ENCODE measurements at places on chromosomes 7 and 10.

- no peak for DNase-seq
These were observed 68.1 kb upstream of the RNF148 start for GRCh38 chr7:122770686-122771335.

DNA sequence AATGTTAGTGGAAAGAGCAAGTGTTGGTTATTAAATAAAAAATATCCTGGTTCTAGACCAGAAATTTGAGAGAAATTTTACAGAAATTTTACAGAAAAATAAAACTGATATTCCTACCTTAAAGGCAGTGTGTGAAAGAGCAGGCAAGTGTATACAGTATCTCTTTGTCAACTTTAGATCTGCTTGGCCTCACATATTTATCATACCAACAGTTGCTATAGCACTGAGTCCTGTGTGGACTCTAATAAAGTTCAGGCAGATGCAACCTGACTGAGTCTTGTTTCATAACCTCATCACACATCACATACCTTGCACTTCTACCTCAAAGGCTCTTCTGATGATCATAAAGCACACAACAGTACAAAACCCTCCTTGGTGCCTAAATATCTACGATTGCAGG is 552.4 kb upstream of the PCDH15 start:
- DNase-seq = no peak

- DNase-seq = no peak
These were observed 33.7 kb downstream of the RBM28 start for GRCh38 chr7:128309976-128310375.

GRCh38 chr7:142548978-142549377 is 200.3 kb upstream of the PRSS1 start:
- no peak for DNase-seq

DNA sequence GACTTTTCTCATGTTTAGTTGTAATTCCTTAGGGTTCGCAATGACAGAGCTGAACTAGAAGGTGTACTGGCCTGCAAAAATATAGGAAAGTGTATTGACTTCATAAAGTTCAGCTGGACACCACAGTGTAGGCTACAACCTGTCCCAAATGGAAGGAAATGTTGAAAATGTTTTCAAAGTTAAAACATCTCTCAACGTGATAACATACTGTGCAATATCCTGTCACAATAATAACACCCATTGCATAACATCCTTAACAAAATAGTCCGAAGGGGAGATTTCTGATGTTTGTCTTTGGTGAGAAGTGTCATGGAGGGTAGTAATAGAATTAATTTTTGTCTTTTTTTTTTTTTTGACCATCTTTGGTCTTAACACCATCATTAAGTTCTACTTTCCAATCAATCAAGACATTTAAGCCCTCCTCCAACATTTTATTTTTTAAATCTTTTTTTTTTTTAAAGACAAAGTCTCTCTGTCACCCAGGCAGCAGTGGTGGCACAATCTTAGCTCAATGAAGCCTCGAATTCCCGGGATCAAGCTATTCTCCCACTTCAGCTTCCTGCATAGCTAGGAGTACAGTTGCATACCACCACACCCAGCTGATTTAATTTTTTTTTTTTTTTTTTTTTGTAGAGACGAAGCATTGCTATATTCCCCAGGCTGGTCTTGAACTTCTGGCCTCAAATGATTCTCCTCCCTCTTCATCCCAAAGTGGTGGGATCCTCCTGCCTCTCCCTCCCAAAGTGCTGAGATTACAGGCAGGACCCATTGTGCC is 45.7 kb downstream of the DYNC1I1 start:
- no peak for DNase-seq

DNA sequence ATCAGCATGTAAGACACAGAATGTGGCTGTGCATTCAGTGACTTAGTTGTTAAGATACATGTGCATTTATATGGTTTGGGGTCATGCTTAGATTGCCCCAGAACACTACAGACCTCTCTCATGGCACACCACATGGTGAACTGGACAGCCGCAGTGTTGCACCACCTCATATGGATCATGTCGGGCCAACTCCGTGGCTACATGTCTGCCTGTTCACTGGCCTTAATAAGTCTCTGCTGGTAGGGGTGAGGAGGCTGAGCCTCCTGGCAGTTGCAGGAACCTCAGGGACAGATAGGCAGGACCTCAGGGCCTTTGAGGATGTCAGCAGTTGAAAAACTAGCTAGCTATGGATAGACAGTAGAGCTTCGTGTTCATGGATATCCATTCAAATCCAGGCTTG is 751.0 kb downstream of the GRID1 start:
- DNase-seq = no peak

DNA sequence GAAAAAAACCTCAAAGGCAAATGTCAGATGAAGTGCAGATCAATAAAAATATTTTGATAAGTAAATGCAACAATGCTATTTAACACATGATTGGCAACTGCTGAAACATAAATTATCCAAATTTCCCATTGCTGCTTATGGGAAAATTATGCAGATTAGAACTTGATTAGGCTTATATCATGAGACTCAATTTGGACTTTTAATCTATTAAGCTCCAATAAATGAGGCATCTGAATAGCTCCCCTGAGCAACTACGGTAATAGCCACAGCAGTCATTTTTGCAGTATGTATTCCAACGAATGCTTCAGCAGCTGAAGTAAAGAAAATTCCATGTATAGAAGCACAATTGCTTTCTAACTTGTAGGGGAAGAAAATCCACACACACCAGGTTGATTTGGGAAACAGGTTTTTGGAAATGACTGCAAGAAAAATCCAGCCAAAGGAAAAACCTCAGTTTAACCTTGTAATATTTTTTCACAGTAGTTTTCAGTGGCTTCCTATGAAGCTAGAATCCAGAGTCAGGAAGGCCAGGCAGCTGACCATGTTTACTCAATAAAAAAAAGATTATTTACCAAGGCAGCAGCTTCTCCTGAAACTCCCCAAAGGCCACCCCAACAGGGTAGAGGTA is 716.1 kb downstream of the KCNMA1 start:
- no peak for DNase-seq

DNA sequence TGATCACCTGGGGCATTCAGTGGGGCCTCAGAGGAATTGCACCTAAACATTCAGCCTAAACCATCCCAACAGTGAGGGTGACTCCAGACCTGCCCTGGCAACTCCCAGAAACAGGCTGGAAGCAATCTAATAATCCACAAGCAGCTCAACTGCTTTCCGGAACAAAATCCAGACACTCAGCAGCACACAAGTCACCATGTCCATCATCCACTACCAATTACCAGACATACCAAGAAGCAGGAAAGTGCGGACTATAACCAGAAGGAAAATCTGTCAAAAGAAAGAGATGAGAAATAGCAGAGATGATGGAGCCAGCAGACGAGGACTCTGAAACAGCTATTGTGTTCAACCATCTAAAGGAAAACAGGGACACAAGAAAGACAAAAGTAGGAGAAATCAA is 342.6 kb upstream of the ZMIZ1 start:
- DNase-seq = no peak

DNA sequence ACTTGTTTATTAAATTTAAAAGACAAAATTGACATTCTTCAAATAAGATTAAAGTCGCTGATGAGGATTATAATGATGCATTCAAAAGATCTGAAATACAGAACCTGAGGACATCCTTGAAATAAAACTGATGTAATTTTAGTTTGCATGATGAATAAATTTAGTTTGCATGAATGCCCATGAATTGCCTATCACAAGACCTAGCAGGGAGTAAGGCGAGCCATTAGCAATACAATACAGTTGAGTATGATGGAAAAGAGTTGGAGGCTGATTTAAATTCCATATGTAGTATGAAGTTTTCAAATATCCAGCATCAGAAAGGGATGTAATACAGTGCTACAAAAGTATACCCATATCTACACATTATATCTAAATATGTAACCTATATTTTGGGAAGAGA is 321.3 kb downstream of the CACNA2D1 start:
- DNase-seq = no peak

DNA sequence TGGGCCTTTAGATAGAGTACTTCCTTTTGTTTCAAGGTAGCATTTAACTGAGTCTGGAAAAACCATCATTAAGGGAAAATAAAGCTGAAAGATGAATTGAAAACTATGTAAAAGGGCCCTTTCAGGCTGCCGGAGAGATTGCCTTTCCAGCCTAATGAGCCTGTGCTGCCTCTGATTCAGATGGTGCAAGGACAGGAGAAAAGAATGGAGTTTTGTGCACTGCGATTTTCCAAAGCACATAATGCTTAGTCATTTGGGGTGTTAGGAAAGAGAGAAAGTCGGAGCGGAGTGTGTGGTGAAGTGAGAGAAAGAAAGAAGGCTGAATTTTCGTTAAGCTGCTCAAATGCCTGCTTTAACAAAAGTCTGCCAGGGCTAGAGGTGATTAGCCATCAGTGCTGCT is 259.7 kb downstream of the PAXIP1 start:
- no peak for DNase-seq

- DNase-seq = no peak
These were observed 12.7 kb downstream of the SPRN start for GRCh38 chr10:133411523-133412380.

- DNase-seq = no peak
These were observed 4.7 kb upstream of the TMEM72 start for GRCh38 chr10:44906486-44906885.

DNA sequence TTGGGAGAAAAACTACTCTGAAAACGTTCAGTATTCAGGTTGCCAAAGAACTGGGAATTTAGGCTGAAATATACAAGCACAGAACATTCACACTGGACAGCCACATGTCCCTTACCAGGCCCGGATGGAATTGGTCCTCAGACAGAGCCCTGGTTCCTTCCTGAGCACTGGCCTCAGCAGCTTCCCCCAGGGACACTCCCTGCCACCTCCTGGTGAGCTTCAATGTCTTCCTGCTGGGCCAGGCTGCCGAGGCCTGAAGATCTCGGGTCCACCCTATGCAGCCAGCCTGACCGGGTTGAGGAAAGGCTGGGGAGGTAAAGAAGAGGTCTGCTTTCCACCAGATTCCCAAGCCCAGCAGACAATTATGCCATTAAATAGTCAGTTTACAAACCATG is 24.8 kb downstream of the LEP start:
- no peak for DNase-seq
